ENCODE measurements at places on chromosomes 2 and 18.

DNA sequence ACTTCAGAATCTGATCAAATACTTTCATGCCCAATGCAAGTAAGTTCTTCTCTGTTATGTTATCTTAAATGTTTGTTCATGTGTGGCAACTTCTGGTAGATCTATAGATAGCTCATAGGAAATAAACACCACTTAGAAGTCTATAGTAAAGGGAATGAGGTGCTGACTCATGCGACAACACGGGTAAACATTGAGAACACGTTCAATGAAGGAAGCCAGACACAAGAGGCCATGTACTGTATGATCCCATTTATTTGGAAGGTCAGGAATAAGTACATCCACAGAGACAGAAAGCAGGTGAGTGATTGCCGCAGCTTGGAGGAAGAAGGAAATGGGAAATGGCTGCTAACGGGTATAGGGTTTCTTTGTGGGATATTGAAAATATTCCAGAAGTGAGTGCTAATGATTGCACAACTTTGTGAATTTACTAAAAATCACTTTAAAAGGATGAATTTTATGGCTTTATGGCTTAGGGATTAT, 95.4 kb downstream of the ITGB1BP1 start:
- no peak for ATAC-seq

GRCh38 chr2:216057688-216058193, 23.9 kb downstream of the PECR start:
- ATAC-seq, result no peak

GRCh38 chr2:42340045-42340937, 20.7 kb downstream of the COX7A2L start:
- no peak for ATAC-seq

DNA sequence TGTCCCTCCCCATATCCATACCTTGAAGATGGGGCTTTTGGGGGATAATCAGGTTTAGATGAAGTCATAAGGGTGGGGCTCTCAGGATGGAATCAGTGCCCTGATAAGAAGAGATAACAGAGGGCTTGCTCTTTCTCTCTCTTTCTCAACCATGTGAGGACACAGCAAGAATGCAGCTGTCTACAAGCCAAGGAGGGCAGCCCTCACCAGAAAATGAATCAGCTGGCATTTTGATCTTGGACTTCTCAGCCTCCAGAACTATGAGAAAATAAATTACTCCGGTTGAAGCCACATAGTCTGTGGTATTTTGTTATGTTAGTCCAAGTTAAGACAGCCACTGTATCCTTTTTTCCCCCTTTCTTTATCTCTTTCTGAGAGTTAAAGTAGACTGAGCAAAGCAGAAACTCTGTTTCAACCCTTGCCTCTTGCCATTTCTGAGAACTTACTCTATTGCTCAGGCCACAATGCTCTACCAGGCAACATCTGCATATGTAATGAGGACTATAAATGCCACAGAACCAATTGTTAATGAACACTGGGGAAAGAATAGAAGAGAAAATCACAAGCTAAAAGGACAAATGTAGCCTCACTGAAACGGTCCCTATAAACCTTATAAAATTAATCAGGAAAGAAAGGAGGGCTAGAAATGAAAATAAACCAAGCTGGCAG, 56.9 kb downstream of the SRBD1 start:
- no peak for ATAC-seq

DNA sequence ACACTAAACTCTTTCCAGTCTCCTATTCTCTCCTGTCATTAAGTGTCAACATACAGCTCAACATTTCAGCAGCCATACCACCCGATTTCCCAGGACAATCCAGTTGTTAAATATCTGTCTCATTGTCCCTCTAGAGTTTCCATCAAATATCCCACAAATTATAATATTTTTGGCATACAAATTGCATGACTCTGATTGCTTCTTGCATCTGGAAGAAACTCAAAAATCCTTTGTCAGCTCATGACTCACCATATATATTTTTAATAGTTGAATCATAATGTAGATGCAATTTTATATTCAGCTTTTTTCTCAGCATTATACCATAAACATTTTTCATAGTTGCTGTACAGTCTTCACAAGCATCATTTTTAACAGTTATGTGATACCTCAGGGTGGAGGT, 7.2 kb downstream of the SLC30A3 start:
- ATAC-seq, result peak; percentile 53

DNA sequence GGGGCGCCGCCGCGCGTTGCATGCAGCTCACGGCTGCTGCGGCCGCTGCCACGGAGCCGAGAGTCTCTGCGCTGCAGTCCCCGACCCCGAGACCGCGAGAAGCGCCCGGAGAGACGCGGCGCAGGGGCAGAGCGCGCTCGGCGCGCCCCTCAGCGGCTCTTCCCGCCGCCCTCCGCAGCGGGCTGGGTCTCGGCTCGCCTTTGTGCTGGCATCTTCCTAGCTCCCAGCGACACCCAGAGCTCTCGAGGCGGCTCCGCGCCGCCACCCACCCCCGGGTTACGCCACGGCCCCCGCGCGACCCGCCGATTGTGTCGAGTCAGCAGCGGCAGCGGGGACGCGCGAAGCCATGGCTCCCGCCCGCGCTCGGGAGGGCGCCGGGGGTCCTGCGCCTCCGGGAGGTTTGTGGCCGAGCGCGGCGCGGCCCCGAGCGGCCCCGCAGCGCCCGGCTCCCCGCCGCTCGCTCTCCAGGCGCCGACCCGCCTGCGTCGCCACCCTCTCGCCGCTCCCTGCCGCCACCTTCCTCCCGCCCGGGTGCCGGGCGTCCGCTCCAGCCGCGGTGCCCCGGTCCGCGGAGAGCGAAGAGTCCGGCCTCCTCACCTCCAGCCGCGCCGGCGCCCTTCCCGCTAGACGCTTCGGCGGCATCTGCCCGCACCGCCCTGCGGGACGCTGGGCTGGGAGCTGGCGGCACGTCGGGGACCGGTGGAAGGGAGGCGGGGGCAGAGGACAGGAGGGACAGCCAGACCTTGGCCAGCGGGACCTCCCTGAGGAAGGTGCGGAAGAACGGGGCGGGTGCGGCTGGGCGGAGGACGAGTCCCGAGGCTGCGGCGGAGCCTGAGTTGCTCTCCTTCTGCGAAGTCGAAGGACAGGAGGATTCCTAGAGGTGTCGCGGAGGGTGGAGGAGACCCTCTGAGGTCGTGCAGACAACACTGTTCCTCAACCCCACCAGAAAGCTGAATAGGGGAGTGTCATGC, 46.3 kb upstream of the CCDC150 start:
- peak; percentile 81 for ATAC-seq

- ATAC-seq, result no peak
These were observed 9.1 kb downstream of the SEPTIN2 start for GRCh38 chr2:241324775-241325174.

DNA sequence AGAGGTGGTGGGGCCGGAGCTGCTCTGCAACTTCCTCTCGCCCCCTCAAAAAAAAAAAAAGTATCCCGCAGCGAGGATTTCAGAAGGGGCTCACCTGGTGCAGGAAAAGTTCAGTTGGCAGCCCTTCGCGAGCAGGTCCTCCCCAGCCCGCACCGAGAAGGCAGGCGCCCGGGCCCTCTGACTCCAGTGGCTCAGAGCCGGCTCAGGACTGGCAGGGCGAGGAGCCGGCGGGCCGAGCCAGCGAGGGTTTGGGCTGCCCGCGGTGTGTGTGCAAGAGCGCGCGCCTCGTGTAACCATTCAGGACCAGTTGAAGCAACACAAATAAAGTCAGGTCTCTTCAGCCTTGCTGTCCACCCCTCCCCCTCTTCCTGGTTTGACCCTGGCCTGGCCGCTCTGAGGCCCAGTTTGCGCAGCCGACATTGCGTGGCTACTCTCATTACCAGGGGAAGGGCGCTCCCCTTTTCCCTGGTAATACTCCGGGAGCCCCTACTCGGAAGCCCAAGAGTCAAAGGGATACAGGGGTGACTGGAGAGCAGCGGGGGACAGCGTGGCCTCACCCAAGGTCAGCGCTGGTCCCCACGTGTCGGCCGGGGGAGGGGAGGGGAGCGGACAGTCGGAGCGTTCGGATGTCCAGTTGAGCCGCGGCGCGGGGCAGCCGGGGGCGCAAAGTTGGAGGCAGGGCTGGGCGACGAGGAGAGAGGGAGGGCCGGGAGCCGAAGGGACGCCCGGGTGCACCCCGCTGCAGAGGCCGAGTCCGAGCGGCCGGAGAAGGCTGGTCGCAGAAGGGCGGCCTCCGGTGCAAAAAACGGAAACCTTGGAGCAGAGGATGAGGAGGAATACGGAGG, 12.3 kb downstream of the EN1 start:
- peak; percentile 55 for ATAC-seq

DNA sequence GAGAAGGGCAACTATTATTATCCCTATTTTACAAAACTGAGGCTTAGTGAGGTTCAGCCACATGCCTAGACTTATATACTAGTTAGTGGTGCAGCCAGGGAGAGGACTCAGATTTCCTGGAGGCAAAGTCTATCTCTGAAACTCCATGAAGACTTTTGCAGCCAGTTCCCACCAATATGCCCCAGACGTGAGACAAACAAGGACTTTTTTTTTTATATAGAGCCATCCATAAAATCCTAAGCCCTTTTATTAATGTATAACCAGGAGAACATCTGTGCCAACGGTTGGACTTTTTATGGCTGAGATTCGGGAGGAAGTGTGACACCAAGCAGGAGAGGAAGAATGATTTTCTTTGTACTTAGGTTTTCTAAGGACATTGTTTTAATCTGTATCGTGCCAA, 29.9 kb downstream of the LIPG start:
- no peak for ATAC-seq

GRCh38 chr2:85606116-85606455, 3.6 kb upstream of the TMEM150A start:
- no peak for ATAC-seq

GRCh38 chr2:46848447-46848846, 67.2 kb downstream of the MCFD2 start:
- no peak for ATAC-seq

GRCh38 chr2:98828793-98829371, 98.0 kb upstream of the MGAT4A start:
- no peak for ATAC-seq

GRCh38 chr2:139465789-139466188, 685.6 kb upstream of the NXPH2 start:
- ATAC-seq, result no peak

DNA sequence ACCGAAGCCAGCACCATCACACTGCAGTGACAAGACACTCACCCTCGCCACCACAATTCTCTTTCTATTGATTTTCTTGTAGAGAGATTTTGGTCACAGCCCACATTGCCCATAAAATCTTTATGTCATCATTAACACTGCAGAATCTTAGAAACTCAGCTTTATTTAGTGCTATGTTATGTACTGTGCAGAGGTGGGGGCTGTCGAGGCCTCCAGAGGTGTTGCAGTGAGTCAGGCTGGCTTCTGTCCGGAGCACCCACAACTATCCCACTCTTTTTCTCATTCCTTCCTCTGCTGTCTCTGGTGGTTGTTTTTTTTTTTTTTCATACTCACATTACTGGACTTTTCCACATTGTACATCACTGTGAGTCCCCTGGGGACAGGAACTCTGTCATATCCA, 677.4 kb upstream of the HS6ST1 start:
- no peak for ATAC-seq

- ATAC-seq, result peak; percentile 96
These were observed 36.4 kb upstream of the HAAO start for GRCh38 chr2:42828487-42829425.

DNA sequence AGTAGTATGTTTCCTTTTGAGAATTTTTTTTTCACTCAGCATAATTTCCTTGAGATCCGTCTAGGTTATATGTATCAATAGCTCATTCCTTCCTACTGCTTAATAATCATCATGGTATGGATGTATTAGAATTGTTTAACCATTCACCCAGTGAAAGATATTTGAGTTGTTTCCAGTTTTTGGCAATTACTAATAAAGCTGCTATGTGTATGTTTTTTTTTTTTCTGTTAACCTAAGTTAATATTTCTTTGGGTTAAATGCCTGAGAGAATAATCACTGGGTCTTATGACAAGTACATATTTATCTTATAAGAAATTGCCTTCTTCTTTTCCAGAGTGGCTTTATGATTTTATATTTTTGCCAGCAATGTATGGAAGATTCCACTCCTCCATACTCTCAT, 96.4 kb upstream of the ST6GAL2 start:
- ATAC-seq, result peak; percentile 34

DNA sequence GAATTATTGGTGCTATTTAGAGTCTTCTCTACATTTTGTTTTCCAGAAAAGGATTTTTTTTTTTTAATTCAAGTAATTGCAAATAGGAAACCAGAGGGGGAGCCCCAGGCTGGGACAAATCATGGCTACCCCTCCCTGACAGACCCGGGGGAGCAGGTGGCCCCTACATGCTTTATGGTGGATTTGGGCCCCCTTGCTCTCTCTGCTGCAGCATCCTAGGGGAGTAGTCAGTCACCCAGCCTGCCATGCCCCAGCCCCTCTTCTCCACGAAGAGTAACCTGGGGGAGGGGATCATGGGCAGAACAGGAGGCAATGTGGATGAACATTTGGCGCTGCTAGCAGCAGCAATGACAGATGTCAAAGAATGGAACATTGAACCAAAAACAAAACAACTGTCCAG, 4.6 kb downstream of the C2orf81 start:
- ATAC-seq, result no peak

- no peak for ATAC-seq
These were observed 1415.1 kb upstream of the ZEB2 start for GRCh38 chr2:145935016-145935415.

DNA sequence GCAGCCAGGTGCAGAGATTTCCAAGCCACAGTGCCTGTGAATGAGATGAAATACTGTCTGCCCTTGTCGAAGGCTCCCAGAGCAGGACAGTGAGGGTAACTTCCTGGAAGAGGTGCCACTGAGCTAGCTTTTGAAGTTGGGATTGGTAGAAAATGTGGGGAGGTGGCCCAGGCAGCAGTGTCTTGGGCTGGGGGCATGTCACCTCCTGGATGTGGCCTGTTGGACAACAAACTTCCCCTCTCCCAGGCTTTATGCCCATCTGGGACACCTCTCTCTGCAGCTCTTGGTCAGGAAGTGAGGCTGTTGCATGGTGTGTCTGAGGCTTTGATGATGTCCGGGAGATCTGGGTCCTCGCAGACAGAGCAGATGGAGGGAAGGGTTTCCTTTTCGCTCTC, 151.4 kb downstream of the DYSF start:
- ATAC-seq, result no peak

DNA sequence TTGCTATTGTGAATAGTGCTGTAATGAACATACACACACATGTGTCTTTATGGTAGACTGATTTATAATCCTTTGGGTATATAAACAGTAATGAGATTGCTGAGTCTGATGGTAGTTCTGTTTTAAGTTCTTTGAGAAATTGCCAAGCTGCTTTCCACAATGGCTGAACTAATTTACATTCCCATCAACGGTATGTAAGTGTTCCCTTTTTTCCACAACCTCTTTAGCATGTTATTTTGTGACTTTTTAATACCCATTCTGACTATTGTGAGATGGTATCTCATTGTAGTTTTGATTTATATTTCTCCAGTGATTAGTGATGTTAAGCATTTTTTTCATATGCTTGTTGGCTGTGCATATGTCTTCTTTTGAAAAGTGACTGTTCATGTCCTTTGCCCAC, 86.7 kb downstream of the TTC27 start:
- ATAC-seq, result no peak
